ENCODE measurements at places on chromosomes 2 and 18. TPM values are rescaled to one million over a fixed set of nuclear protein-coding genes. Genes with fewer than 3 reads are reported as not detected.

Gene INHBB
- total RNA-seq = not detected

Gene CTAGE1
- total RNA-seq = not detected

Gene FEV
- total RNA-seq = not detected

Gene SP5
- not detected for total RNA-seq

Gene THSD7B
- not detected for total RNA-seq

Gene IL1RN
- total RNA-seq = 0.91 TPM

Gene ADGRF3
- total RNA-seq = 3.7 TPM

Gene PAX3
- total RNA-seq = not detected

Gene RTP5
- total RNA-seq = 0.11 TPM

Gene TEKT4
- not detected for total RNA-seq
